ENCODE measurements at places on chromosomes 11 and 22.
A peak's percentile ranks its signal among the peaks of the same experiment; 100 is the strongest.

GRCh38 chr11:105000797-105001196, 22.2 kb downstream of the CASP5 start:
- peak; percentile 48 for DNase-seq

- no peak for DNase-seq
These were observed 17.1 kb upstream of the EFCAB6 start for GRCh38 chr22:43828998-43829782.

DNA sequence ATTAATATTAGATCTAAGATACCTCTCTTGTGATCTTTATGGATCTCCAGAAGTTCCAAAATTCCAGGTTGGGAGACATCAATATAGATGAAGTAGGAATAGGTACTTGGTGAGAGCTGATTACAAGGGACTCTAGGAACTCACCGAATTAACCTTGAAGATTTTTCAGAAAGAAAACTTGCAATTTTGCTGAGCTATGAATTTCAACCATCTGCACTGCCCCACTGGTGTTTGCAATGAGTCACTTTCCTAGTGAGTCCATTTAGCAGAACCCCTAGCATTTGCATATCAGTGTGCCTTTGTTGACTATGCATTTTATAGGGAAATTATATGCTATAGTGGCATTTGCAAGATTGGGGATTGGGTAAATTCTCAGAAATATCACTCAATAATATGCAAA, 122.0 kb downstream of the CTNND1 start:
- no peak for DNase-seq

DNA sequence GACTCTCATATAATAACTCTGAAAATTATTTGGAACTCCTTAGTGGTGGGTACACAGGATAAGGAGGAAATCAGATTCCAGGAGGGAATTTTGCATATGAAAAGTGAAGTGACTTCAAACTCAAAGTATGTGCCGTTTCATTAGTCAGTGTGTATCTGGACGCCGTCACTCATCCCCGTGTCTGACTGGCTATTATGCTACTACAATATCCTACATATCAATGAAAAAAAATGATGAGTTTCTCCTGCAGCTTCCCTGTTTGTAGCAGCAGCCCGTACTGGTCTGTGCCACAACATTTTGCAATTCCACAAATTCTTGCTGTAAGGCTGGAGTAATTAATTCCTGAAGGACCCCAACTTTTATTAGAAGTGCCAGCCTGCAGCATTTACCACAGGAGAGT, 16.5 kb downstream of the WT1 start:
- no peak for DNase-seq

GRCh38 chr11:95764267-95764898, 25.2 kb downstream of the FAM76B start:
- DNase-seq: no peak

DNA sequence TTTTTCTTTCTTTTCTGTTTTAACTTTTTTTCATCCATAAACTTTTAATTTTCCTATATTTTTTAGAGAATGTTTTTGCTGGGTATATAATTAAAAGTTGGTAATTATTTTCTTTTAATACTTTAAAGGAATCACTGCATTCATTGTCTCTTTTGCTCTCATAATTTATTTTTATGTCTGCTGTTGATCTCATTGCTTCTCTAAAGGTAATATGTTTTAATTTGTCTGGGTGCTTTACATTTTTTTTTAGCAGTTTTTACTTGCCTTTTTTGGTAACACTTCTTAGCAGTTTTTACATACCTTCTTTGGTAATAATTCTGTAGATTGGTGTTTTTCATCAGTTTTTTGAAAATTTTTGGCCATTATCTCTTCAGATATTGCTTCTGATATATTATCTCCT, 89.4 kb upstream of the BMAL1 start:
- DNase-seq: no peak

DNA sequence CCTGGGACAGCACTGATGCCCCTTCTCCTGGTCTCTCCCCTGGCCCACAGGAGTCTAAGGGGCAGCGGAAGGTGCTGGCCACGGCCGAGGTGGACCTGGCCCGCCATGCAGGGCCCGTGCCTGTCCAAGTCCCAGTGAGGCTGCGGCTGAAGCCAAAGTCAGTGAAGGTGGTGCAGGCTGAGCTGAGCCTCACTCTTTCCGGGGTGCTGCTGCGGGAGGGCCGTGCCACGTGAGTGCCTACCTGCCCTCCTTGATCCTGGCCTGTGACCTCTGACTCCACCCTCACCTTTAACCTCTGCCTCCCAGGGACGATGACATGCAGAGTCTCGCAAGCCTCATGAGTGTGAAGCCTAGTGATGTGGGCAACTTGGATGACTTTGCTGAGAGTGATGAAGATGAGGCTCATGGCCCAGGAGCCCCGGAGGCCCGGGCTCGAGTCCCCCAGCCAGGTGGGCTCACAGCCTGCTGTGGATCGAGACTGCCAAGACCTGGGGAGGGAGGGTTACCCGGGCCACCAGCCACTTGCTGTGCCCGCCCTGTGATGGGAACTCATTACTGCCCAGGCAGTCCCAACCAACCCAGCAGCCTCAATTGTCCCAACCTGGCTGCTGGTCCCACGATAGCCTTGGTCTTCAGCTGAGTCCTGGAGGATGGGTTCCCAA, 4.3 kb downstream of the EHBP1L1 start:
- no peak for DNase-seq

DNA sequence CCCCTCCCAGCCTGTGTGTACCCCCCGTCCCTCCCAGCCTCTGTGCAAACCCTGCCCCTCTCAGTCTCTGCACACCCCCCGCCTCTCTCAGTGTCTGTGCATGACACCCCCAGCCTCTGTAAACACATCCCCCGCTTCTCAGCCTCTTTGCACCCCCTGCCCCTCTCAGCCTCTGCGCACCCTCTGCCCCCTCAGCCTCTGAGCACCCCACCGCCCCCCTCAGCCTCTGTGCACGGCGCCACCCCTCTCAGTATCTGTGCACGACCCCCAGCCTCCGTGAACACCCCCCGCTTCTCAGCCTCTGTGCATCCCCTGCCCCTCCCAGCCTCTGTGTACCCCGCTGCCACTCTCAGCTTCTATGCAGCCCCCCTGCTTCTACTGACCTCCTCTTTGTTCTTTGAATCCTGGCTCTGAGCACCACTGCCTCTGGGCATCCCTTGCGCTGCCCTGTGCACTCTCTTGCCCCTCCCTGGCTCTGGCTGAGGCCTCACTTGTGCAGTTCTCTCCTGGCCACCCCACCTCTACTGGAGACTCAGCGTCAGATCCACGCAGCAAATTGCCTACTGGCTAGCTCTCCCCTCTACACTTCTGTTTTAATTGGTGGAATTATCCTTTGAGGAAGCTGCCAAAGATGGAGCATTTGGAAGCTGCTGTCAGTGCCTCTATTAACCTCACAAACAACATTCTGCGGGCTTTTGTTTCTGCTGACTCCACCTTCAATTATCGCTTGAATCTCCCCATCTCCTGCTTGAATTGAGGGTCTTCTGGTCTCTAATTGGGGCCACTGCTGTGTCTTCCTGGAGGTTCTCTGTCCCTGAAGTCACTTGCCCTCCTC, 838.6 kb downstream of the TBC1D22A start:
- DNase-seq: no peak

DNA sequence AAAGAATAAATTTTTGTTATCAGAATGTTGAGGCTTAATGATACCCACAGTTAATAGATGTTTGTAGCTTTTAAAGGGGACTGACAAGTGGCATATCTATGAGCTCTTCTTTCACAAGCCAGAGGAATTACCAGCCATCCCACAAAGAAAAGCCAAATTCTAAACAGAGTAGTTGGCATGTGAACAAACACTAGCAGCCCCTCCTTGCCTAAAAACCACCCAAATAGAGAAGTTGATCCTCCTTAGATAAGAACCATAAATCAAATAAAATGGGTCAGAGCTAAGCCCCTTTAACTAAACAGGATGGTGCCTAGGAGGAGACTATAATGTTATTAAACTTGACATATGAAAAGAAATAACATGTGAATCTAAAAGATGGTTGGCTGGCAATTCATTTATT, 11.4 kb downstream of the LPXN start:
- no peak for DNase-seq

DNA sequence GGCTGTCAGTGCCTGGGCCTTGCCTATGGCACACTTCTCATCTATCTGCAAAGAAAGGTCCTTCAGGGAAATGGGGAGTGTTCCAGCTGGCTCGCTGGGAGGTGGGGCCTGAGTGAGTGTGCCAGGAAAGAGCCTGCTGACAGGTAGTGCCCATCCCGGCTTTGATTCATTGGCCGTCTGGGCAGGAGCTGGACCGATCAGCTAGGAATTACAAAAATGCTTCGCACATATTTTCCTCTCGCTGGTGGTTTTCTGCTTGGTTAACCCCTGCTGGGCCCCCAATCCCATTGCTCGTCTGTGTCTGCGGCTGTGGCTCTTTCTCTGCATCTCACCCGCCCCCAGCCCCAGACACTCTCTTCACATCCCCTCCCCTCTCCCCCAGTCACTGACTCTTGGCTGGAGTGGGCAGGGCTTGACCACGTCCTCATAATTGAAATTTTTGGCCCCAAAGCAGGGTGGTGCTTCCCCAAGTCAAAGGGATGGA, 10.8 kb downstream of the LIF start:
- no peak for DNase-seq

- DNase-seq: no peak
These were observed 36.6 kb upstream of the NNMT start for GRCh38 chr11:114259551-114259983.

GRCh38 chr22:22787786-22788459, 99.7 kb upstream of the IGLL5 start:
- peak; percentile 46 for DNase-seq

GRCh38 chr11:68890490-68891231, 13.0 kb downstream of the MRPL21 start:
- DNase-seq: no peak

DNA sequence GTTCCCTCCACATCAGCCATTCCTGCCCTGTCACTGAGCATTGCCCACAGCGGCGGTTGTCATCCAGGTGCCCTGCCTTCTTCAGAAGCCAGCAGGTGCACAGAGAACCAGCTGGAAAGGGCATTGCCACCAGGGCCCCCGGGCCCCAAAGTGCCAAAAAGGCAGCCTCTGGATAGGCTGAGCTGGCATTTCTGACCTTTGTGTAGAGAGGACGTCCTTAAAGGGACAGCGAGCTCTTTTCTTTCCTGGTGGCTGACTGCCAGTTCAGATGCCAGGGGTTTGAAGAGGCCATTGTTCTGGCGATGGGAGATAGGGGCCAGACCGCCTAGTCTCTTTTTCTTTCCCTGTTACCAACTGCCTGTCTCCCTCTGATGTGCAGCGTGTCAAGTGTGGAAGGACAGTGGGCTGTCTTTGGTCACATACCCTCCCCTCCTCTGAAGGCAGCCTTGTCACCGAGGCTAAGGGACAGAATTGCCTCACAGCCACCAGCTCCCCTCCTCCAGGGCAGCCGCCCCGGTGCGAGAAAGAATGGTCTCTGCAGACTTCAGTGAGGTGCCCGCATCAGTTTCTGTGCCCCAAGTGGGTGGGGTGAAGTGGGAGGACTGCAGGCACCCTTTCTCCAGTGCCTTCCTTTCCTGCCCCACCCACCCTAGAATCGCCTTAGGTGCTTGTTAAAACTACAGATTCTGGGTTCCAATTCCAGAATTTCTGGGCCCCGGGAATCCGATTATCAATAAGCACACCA, 109.6 kb downstream of the SCN3B start:
- DNase-seq: no peak

- no peak for DNase-seq
These were observed 71.4 kb downstream of the CSNK2A3 start for GRCh38 chr11:11281626-11282025.

- no peak for DNase-seq
These were observed 194.3 kb upstream of the ANO3 start for GRCh38 chr11:26137651-26138050.

GRCh38 chr11:2377511-2378443, 667 bp downstream of the CD81 start:
- DNase-seq: peak; percentile 78

DNA sequence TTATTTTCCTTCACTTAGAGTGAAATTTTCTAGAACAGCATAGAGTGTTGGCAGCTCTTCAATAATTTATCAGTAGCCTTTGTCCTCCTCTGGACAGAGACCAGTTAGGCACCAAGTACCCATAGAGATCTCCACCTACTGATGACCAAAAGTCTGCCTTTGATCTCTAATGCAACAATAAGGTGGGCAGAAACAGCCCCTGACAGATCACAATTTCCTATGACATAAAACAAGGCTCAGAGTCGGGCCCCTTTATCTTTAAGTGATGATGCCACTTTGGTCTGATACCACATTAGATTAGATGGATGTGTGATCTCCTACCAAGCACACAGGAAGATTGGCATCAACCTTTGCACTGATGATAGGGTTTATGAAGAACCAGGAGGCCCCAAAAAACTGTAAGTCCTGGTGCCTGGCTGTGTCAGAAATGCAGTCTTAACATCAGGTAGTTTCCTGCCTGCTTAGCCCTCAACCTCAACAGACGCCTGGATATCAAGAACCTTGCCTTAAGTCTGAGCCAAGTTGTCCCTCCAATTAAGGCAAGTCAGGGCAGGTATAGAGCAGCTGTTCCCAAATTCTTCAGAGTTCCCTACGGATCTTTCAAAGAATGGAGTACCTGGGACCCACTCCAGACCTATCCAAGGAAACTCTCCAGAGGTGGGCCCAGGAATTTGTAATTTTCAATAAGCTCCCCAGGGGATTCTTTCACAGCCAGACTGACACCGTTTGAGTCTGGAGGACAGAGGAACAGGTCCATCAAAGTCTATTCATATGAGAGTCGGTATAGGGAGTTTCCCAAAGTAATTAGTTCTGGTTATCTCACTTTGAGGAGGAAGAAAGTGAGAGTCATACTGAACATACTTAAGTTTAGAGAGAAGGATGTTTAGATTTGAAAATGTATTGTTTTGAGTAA, 30.6 kb upstream of the TMPRSS4 start:
- peak; percentile 80 for DNase-seq
